ENCODE measurements at places on chromosomes 3 and 15. TPM values are rescaled to one million over a fixed set of nuclear protein-coding genes. Genes with fewer than 3 reads are reported as not detected.

The SLCO3A1 gene
- total RNA-seq = 63.7 TPM

The PLSCR2 gene
- total RNA-seq = not detected

- H3K27ac ChIP-seq = no peak overlapping the region
- no peaks in the 10 kb centered on the region for H3K27me3 ChIP-seq
- H3K36me3 ChIP-seq = no peaks in the 10 kb centered on the region
Measured at GRCh38 chr3:190182418-190183043, 61.8 kb upstream of the P3H2 start.

GRCh38 chr15:40087068-40087810 is 21.4 kb downstream of the BMF start:
- no peak overlapping the region for H3K4me3 ChIP-seq
- no peaks in the 10 kb centered on the region for H3K4me1 ChIP-seq
- no peak for DNase-seq
- no peaks in the 10 kb centered on the region for H3K36me3 ChIP-seq

DNA sequence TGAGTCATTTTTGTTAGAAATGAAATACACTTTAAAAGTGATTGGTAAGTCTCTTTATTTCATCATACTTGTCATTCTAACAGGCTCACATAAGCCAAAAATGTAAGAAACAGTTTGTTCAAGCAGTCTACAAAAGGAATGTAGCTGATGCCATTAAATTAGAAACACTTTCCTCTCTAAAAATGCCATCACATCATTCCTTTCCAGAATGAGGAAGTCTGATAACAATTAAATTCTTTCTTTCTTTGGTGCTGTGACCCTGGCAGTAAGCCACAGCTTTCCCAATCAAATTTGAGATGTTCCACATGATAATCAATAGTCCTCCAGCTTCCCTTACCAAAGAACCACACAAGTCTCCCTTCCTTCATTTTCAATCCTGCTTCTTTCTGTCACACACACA is 9.4 kb upstream of the P2RY1 start:
- no peak for DNase-seq
- no peak overlapping the region for H3K4me3 ChIP-seq
- no peaks in the 10 kb centered on the region for H3K36me3 ChIP-seq
- H3K27me3 ChIP-seq = no peaks in the 10 kb centered on the region
